Activated T-helper 1 cell treated with anti-CD3 and anti-CD28 coated beads, Interleukin-12 subunit alpha, Interleukin-12 subunit beta, Interleukin-2, Interleukin-4 antibody, amounts not matched to agents 30 ng/mL and 10 ng/mL and 1 ng/mL, durations not matched to agents 14 hours and 24 hours and 36 hours (primary cell): ENCODE measurements at places on chromosomes 2 and 18.

DNA sequence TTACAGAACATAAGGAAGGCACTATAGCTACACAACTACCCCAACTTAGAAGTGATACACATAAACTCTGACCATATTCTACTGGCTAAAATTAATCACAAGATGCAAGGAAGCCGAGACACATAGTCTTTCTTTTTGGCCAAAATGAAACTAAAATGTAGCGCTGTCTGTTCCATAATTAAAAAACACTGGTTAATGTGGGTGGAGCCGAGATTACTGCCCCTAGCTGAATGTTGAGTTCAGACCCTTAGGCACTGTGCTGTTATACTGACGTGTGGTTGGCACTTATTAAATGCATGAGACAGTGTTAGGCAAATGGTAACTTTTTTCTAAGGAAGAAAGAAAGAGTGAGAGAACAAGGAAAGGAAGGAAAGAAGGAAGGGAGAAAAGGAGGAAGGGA, 254.6 kb upstream of the RND3 start:
- H3K4me3 ChIP-seq: no peak overlapping the region
- H3K4me1 ChIP-seq: no peaks in the 10 kb centered on the region
- no peaks in the 10 kb centered on the region for H3K27me3 ChIP-seq
- DNase-seq: no peak

DNA sequence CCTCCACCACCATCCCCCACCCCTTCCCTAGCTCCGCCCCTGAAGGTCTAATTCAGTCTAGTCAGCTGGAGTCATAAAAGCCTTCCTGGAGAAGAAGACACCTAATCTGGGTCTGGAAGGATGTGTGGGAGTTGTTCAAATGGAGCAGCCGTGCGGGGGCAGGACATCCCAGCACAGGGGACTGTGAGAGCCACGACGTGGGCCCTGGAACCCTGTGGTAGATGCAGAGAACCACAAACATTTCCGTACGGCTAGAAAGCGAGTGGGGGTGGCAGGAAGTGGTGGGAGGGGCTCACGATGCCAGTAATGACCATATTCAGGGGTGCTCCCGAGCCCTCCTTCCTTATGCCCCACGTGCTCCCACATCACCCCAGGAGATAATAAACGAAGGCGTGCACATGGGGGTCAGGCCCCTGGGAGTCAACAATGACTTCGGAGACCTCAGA, 20.9 kb upstream of the COL6A3 start:
- peaks cover 91% of the 10 kb centered on the region for H3K4me1 ChIP-seq
- peak overlapping the region; percentile 82 for H3K4me3 ChIP-seq
- H3K36me3 ChIP-seq: peaks cover 9% of the 10 kb centered on the region
- DNase-seq: peak; percentile 62

DNA sequence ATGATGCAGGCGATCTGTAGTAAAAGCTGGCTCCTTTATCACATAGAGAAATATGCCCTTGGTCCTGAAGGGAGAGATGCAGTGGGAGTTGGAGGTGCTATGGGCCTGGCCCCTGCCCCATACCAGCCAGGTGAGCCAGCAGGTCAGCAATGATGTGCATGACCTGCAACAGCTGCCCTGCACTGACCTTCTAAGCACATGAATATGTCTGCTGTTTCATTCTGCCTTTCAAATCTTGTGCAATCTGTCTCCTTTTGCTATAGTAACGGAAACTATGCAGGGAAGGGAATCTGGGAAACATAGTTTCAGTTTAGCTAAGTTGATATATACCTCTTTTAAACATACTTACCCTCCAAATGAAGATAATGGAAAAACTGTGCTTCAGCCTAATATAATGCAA, 235.2 kb downstream of the TDRD15 start:
- H3K27me3 ChIP-seq: no peaks in the 10 kb centered on the region
- H3K36me3 ChIP-seq: no peaks in the 10 kb centered on the region

DNA sequence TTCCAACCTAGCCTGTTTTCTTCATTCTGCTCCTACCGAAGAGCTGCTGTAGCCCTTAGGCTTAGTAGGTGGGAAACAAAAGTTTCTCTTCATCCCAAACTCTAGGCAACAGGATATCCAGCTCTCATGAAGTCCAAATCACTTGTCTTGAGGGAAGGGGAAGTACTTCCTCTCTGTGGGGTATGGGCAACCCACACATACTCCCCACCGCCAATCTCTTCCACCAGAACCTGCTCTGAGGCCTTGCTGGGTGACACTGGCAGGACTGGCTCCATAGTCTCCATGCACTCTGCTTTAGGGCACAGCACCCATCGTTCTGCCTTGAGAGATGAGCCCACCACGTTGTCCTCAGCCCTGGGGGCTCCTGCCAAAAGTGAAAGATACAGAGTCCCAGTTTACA, 173.0 kb downstream of the NCK2 start:
- peaks cover 34% of the 10 kb centered on the region for H3K4me1 ChIP-seq
- H3K27ac ChIP-seq: no peak overlapping the region
- no peak for DNase-seq
- no peaks in the 10 kb centered on the region for H3K27me3 ChIP-seq
- H3K36me3 ChIP-seq: peaks cover 21% of the 10 kb centered on the region

- no peaks in the 10 kb centered on the region for H3K36me3 ChIP-seq
- no peak overlapping the region for H3K4me3 ChIP-seq
- no peak for DNase-seq
- peaks cover under 1% of the 10 kb centered on the region for H3K4me1 ChIP-seq
- H3K27me3 ChIP-seq: no peaks in the 10 kb centered on the region
Observed at GRCh38 chr2:30860726-30861125, 53.5 kb upstream of the CAPN13 start.

- H3K27ac ChIP-seq: peak overlapping the region; percentile 96
- no peak for DNase-seq
- H3K4me3 ChIP-seq: peak overlapping the region; percentile 2
Observed at GRCh38 chr2:84897773-84898172, 7.7 kb upstream of the TMSB10 start.

GRCh38 chr18:45430041-45430440, 185.2 kb upstream of the SLC14A2 start:
- no peaks in the 10 kb centered on the region for H3K4me1 ChIP-seq
- no peak overlapping the region for H3K4me3 ChIP-seq
- no peaks in the 10 kb centered on the region for H3K36me3 ChIP-seq

DNA sequence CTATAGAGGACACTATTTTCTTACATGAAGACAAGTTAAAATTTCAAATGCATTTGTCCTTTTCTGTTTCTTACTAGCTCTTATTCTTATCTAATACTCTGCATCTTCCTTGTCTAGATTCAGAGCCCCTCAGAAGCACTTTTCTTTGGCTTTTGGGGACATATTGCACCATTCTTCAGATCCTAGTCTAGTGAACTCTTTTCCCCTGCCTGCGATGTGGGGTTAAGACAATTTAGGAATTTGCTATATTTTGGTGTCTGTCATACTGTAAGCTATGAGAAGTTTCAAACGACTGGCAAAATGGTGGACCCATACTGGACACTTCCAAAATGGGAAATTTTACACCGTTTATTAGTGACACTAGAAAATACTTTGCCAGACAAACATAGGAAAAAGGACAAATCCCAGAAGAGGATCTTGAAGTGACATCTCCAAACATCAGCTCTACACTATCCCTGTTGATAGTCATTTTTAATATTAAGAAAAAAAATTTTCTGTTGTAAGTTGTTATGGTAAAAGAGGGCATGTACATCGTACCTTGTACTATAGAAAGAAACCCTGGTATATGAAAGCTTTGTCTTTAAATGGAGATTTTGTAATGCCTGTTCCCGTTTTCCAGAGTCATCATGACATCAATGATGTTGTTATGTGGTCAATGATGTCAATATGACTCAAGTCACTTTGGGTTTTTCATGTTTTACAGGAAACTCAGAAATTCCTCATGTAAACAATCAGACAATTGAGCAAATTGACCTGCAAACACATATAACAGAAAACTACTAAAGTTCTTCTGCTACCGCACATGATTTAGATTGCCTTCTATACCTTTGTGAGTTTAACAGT, 4.4 kb upstream of the KYNU start:
- H3K4me3 ChIP-seq: no peak overlapping the region
- no peak overlapping the region for H3K27ac ChIP-seq
- no peaks in the 10 kb centered on the region for H3K4me1 ChIP-seq
- no peak for DNase-seq
- H3K27me3 ChIP-seq: no peaks in the 10 kb centered on the region
- H3K36me3 ChIP-seq: no peaks in the 10 kb centered on the region

- no peak for DNase-seq
- no peak overlapping the region for H3K27ac ChIP-seq
- no peaks in the 10 kb centered on the region for H3K36me3 ChIP-seq
- no peak overlapping the region for H3K4me3 ChIP-seq
Observed at GRCh38 chr2:78601113-78601512, 424.4 kb upstream of the REG3G start.

DNA sequence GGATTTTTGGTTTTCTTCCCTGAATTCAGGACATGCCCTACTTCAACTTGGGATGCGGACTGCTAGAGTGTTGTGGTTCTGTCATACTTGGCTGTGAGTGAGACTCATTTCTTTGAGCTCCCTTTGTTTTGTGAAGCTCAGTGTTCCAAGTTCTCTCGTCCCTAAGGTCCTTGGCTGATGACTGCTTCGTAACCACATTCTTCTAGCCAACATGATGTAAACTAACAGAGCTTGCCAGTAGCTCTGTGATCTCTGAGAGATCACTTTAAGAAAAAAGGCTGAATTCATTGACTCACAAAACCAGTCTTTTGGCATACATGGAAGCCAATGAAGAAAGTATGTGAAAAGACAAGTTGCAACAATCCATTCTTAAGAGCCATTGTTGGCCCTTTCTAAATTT, 96.9 kb upstream of the MSTN start:
- no peaks in the 10 kb centered on the region for H3K4me1 ChIP-seq
- no peaks in the 10 kb centered on the region for H3K27me3 ChIP-seq
- no peak overlapping the region for H3K27ac ChIP-seq
- H3K4me3 ChIP-seq: no peak overlapping the region

DNA sequence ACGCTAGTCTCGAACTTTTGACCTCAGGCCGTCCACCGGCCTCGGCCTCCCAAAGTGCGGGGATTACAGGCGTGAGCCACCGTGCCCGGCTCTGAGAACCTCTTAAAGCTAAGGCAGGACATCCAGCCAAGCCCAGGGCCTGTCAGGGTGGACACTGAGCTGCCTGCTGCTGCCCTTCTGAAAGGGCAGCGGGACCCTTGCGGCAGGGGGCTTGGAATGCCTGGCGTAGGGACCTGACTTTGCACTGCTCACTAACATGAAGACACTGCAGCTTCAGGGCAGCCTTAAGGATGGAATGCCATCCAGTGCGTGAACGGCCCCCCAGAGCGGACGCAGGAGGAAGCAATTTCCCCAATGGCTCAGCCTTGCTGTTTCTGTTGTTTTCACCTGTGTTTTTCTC, 9.0 kb downstream of the CYS1 start:
- H3K4me3 ChIP-seq: no peak overlapping the region
- no peak for DNase-seq
- H3K27ac ChIP-seq: no peak overlapping the region

DNA sequence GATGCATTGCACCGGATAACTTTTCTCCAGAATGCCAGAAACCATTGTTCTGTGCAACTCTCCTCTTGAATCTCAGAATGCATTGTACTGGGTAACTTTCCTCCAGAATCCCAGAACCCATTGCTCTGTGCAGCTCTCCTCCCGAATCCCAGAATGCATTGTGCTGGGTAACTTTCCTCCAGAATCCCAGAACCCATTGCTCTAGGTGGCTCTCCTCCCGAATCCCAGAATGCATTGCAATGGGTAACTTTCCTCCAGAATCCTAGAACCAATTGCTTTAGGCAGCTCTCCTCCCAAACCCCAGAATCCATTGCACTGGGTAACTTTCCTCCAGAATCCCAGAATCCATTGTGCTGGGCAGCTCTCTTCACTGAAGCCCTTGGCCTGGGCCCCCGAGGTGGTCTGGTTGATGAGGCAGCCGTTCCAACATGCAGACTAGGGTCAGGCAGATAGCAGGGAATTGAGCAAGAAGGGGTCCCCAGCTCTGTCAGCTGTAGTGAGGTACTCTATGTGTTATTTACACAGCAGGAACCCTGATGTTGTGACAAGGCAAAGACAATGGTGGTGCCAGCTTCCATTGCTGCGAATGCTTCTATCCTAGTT, 9.4 kb downstream of the FOSL2 start:
- no peak for DNase-seq
- H3K27me3 ChIP-seq: no peaks in the 10 kb centered on the region
- no peak overlapping the region for H3K4me3 ChIP-seq
- no peak overlapping the region for H3K27ac ChIP-seq

- no peak for DNase-seq
- H3K4me3 ChIP-seq: no peak overlapping the region
- no peak overlapping the region for H3K27ac ChIP-seq
- no peaks in the 10 kb centered on the region for H3K27me3 ChIP-seq
- H3K36me3 ChIP-seq: no peaks in the 10 kb centered on the region
Observed at GRCh38 chr2:128781166-128781565, 462.5 kb upstream of the HS6ST1 start.

GRCh38 chr2:171432969-171433762, 624 bp downstream of the METTL8 start:
- peak overlapping the region; percentile 95 for H3K27ac ChIP-seq
- peak; percentile 6 for DNase-seq
- H3K4me1 ChIP-seq: peaks cover 28% of the 10 kb centered on the region
- H3K36me3 ChIP-seq: peaks cover 34% of the 10 kb centered on the region
- no peaks in the 10 kb centered on the region for H3K27me3 ChIP-seq

DNA sequence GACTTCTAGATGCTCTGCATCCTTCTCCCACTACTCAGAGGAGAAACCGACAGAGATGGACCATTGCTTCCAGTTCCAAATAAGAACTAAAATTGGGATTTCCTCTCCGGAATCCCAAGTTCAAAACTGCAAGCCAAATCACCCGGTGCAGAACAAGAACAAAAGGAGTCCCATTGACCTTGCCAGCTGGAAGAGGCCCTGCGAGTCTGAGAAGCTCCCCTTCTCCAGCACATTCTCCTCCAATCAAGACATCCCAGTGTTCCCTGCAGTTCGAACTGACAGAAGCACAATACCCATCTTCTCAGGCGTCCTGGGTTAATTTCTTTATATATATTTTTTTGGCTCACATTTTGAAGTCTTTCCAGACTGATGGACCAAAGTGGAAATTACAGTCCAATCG, 195.3 kb upstream of the MEIS1 start:
- H3K4me3 ChIP-seq: no peak overlapping the region
- H3K36me3 ChIP-seq: no peaks in the 10 kb centered on the region
- no peaks in the 10 kb centered on the region for H3K4me1 ChIP-seq
- no peak for DNase-seq
- no peaks in the 10 kb centered on the region for H3K27me3 ChIP-seq
- H3K27ac ChIP-seq: no peak overlapping the region

GRCh38 chr2:126749537-126749936, 93.6 kb downstream of the GYPC start:
- no peaks in the 10 kb centered on the region for H3K4me1 ChIP-seq
- DNase-seq: no peak
- peaks cover 7% of the 10 kb centered on the region for H3K27me3 ChIP-seq
- H3K4me3 ChIP-seq: no peak overlapping the region
